ENCODE measurements at places on chromosomes 7 and 10.

- DNase-seq = no peak
Measured at GRCh38 chr7:110877016-110877415, 213.9 kb upstream of the LRRN3 start.

DNA sequence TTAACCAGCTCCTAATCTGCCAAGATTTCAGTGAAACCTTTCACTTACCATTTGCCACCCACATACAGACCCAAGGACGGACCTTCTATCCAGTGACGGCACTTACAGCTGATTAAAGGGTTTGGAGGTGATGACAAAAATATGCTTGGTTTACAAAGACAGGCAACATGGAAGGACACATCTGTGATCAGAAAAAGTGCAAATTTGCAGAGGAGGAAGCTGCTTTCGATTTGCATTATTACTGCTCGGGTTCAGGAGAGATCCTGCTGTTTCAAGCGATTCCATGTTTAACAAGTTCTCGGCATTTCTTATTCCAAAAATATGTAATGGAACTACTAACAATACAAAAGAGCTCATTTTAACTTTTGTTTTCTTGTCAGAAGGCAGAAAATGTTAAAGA lies 109.0 kb downstream of the JAZF1 start:
- no peak for DNase-seq

- DNase-seq = no peak
Measured at GRCh38 chr7:155358948-155359712, 61.5 kb downstream of the INSIG1 start.

- no peak for DNase-seq
Measured at GRCh38 chr7:50751146-50751545, 31.6 kb downstream of the GRB10 start.

DNA sequence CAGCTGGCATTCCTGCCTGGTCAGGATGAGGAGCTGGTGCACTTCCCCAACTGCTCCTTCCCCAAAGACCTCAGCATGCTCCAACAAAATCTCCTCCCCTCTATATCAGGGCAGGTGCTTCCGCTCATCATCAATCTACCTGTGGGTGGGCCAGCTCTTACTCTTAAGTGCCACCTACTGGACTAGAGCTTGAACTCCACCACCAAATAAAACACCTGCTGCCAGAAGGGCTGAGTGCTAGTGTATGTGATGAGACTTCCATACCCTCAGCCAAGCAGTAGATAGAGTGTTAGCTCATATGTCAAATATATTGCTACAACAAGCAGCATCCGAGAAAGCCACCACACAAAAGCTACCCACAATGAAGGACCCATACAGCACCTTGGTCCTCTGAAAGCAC lies 264.3 kb downstream of the RNLS start:
- DNase-seq = no peak

GRCh38 chr7:92645114-92646061 lies 55.2 kb upstream of the FAM133B start:
- DNase-seq = no peak

DNA sequence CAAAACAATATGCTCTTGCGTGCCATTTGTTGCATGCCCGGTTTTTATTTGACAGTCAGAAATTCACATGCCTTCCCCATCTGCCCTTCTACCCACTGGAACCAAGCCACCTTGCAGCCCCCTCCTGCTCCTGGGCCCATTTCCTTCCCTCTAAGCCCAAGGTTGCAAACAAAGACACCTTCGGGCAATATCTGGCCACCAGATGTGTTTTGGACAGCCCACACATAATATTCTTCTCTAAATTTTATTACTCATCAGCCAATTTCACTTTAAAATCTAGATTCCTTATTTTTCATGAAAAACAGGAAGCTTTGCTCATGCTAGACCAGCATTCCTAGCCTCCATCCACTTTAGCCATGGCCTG lies 18.2 kb upstream of the C10orf105 start:
- DNase-seq = no peak

GRCh38 chr7:132368246-132368900 lies 207.9 kb downstream of the PLXNA4 start:
- DNase-seq = no peak

GRCh38 chr10:117928741-117929140 lies 118.0 kb downstream of the RAB11FIP2 start:
- DNase-seq = no peak

- DNase-seq = no peak
Measured at GRCh38 chr10:57468894-57469432, 798.7 kb downstream of the IPMK start.

GRCh38 chr10:69374242-69374641 lies 42.5 kb downstream of the TACR2 start:
- DNase-seq = no peak

- DNase-seq = no peak
Measured at GRCh38 chr7:125033506-125033905, 103.9 kb upstream of the POT1 start.

GRCh38 chr7:117870448-117871130 lies 2.7 kb downstream of the CTTNBP2 start:
- no peak for DNase-seq

GRCh38 chr10:79112881-79113431 lies 44.2 kb downstream of the ZMIZ1 start:
- peak; percentile 69 for DNase-seq

DNA sequence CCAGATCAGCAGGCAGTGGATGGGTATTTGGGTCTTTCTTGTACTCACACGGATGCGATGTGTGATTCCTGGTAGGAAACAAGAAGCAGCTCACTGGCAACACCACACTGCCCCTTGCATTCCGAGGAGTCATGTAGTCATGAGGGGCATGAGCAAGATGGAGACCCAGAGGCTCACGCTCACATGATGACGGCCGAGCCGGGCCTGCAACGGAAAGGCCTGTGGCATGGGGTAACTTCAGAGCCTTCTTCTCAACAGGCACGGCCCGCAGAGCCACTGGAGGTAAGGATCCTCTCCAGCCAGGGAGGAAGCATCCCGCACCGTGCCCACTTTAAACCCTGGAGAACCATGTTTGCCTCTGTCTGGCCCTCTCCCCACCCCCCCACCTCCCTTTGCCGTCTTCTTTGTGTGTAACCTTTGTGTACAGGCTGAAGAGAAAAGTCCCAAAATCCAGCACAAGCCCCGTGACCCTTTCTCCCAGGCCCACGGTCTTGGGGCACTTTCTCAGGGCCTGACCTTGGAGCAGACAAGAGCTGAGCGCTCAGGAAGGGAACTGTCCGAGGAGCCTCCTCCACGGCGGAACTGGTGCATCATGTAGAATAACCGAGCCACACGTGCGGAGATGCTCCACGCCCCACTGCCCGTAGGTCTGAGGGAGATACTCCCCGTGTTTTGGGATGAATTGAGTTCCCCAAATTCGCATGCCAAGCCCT lies 516.4 kb downstream of the DNAJB6 start:
- no peak for DNase-seq

DNA sequence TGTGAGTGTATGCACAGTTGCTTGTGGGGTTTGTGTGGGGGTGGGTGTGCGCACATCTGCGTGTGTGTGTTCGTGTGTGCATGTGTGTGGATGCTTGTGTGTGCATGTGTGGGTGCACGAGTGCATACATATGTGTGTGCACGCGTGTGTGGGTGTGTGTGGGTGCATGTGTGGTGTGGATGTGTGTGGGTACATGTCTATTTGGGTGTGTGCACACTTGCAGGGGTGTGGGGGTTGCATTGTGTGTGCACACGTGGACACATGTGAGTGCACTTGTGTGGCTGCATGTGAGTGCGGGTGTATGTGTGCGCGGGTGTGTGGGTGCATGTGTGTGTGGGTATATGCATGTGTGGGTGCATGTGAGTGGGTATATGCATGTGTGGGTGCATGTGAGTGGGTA lies 73.7 kb downstream of the NKX6-2 start:
- DNase-seq = no peak

GRCh38 chr10:73905256-73906020 lies 5.5 kb upstream of the PLAU start:
- DNase-seq = no peak

DNA sequence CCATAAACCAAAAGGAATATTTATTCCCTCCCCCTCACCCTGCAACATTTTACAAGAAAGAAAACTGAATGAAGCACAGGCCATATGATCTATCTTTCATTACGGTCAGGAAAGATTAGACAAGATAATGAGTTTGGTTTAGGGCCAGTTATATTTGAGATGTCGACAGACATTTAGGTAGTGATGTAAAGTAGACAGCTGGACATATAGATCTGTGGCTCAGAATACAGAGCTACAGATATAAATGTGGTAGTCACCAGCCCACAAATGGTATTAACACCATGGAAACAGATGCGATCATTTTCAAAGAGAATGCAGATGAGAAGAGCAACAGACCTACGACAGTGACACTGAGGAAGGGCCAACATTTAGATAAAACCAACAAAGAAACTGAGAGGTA lies 142.5 kb downstream of the SRPK2 start:
- no peak for DNase-seq

GRCh38 chr7:6226194-6226799 lies 46.1 kb downstream of the CYTH3 start:
- peak; percentile 53 for DNase-seq

DNA sequence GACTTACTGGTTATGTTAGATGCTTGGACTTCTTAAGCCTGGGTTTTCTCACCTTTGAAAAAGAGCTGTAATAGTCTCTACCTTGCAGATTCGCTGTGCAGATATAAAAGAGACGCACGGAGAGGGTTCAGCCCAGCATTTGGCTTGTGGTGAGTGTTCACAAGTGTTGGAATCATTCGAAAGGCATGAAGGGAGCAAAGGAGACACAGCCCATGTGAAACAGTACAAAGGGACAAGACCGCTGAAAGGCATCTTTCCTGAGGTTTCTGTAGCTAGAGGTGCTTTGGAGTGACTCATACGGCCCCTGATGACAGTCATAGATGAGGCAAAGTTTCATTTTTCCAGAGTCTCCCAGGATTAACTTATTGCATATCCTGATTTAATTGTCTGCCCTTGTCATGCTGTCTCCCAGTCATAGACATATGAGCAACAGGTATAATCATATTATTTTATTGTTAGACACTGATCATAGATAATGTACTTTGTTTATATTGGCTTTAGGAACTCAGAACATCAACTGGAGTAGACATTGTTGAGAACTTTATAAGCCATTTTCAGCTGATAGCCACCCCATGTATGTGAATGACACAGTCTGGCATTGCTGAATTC lies 171.1 kb downstream of the ADRA2A start:
- DNase-seq = peak; percentile 7

DNA sequence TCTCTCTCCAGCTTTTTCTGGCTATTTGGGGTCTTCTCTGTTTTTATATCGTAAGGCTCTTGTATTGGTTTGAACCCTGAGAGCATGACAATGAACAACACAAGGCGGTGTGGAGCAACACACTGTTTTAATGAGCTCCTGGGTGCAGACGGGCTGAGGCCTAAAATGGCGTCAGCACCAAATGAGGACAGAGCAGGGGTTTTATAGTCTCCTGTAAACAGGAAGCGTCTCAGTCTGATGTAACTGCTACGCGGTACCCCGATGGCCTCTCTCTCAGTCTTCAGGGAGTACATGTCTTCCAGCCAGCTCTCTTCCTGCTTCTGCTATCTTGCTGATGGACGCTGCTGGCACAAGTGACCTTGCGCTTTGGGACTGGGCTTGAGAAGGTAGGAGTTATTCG lies 95.9 kb upstream of the CCDC71L start:
- no peak for DNase-seq

DNA sequence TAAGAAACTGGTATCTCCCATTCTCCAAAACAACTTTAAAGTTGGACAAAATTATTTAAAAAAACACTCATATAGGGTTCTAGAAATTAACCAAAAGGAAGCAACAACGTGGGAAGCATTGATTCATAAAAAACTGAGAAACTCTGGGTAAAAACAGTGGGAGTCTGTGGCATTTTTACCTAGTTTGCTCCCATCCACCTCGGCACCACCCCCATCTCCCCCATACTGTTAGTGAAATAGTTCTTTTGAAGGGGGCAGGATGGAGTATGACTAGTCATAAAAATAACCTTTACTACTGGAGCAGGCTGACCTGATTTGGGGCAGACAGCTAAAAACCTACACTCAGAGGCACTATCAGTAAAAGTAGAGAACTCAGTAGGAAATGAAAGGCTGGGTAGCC lies 123.2 kb downstream of the AVL9 start:
- no peak for DNase-seq

GRCh38 chr7:51428217-51428887 lies 111.7 kb upstream of the COBL start:
- no peak for DNase-seq

GRCh38 chr7:45342236-45342635 lies 184.6 kb downstream of the RAMP3 start:
- no peak for DNase-seq

GRCh38 chr7:12759151-12759550 lies 71.7 kb downstream of the ARL4A start:
- DNase-seq = no peak

- no peak for DNase-seq
Measured at GRCh38 chr10:17512341-17513001, 58.1 kb upstream of the ST8SIA6 start.

DNA sequence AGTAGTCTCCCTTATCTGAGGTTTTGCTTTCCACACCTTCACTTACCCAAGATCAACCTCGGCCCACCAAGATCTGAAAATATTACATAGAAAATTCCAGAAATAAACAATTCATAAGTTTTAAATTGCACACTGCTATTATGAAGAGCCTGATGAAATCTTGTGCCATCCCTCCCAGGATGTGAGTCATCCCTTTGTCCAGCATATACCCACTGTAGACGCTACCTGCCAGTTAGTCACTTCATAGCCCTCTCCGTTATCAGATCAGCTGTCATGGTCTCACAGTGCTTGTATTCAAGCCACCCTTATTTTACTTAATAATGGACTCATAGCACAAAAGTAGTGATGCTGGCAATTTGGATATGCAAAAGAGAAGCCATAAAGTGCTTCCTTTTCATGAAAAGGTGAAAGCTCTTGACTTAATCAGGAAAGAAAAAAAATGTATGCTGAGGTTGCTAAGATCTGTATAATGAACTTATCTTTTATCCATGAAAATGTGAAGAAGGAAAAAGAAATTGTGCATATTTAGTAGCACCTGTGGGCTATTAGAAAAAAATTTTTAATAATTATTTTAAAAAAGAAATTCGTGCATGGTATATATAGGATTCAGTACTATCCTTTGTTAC lies 9.8 kb upstream of the MRPS16 start:
- DNase-seq = peak; percentile 63

GRCh38 chr7:119572132-119572531 lies 700.8 kb upstream of the KCND2 start:
- no peak for DNase-seq

DNA sequence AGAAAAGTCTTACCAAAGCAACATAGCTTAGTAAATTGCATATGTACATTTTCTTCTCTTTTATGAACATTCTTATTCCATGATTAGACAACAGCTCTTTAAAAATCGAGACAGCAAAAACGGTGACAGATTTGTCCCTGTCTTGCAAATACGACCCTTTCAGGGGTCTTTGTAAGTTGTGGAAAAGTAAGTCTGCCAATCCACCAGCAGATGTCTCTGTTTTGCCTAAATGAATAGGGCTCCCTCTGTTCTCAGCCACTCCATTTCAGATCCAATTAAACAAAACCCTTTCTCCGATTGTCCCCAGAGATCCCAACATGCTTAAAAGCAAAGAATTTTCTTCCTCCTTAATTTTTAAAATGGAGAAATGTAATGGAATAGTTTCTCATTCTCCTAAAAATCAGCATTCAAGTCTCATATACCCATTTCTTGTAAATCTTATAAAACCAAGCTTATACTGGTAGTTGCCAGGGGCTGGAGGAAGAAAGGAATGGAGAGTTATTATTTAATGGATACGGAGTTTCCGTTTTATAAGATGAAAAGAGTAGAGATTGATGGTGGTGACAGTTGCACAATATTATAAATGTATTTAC lies 61.0 kb upstream of the NFE2L3 start:
- DNase-seq = peak; percentile 63

GRCh38 chr10:118908557-118909256 lies 120.8 kb upstream of the NANOS1 start:
- no peak for DNase-seq
